Activated T-cell treated with anti-CD3 and anti-CD28 coated beads, Interleukin-2, amount 50 U/mL, for 72 hours (primary cell): ENCODE measurements at places on chromosomes 3 and 15. TPM values are rescaled to one million over a fixed set of nuclear protein-coding genes. Genes with fewer than 3 reads are reported as not detected.

- H3K4me1 ChIP-seq: no peaks in the 10 kb centered on the region
- no peaks in the 10 kb centered on the region for H3K36me3 ChIP-seq
- no peak overlapping the region for H3K4me3 ChIP-seq
- no peak for DNase-seq
Measured at GRCh38 chr15:100537331-100537730, 8.6 kb upstream of the CERS3 start.

REC114 gene
- not detected for total RNA-seq

DNA sequence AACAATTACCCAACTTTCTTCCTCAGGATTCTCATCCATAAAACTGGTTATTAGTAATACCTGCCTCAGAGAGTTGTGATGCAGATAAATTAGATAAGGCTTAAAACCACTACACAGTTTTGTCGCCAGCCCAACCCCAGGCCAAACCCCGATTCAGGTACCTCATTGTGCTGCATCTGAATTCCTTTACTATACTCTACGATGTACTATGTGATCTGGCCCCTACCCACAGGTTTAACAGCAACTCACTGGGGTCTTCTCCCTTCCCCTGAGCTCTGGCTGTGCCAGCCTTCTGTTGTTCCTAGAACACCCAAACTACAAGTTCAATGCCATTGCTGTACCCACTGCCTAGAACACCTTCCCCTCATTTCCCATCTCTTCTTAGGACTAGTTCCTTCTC lies 64.6 kb downstream of the MYO5A start:
- H3K27me3 ChIP-seq: no peaks in the 10 kb centered on the region
- peak overlapping the region; percentile 30 for H3K4me3 ChIP-seq
- peak overlapping the region; percentile 98 for H3K27ac ChIP-seq
- DNase-seq: no peak

GRCh38 chr3:18351823-18352744 lies 73.1 kb downstream of the SATB1 start:
- H3K4me3 ChIP-seq: peak overlapping the region; percentile 39
- peak overlapping the region; percentile 84 for H3K27ac ChIP-seq
- DNase-seq: no peak
- peaks cover 53% of the 10 kb centered on the region for H3K4me1 ChIP-seq
- H3K36me3 ChIP-seq: peaks cover 16% of the 10 kb centered on the region

- H3K27ac ChIP-seq: peak overlapping the region; percentile 94
- H3K4me1 ChIP-seq: peaks cover 61% of the 10 kb centered on the region
- H3K27me3 ChIP-seq: no peaks in the 10 kb centered on the region
- peak overlapping the region; percentile 83 for H3K4me3 ChIP-seq
Measured at GRCh38 chr15:59685737-59686297, 3.3 kb downstream of the BNIP2 start.

MSL2 gene
- 71.0 TPM for total RNA-seq

GRCh38 chr3:127754411-127755304 lies 67.7 kb downstream of the MGLL start:
- no peak overlapping the region for H3K27ac ChIP-seq
- peak; percentile 41 for DNase-seq
- H3K4me3 ChIP-seq: peak overlapping the region; percentile 62
- H3K27me3 ChIP-seq: peaks cover 35% of the 10 kb centered on the region
- peaks cover 45% of the 10 kb centered on the region for H3K4me1 ChIP-seq
